ENCODE measurements at places on chromosomes 7 and 10.

GRCh38 chr7:19530261-19530660 lies 178.6 kb downstream of the POLR1F start:
- DNase-seq: no peak

DNA sequence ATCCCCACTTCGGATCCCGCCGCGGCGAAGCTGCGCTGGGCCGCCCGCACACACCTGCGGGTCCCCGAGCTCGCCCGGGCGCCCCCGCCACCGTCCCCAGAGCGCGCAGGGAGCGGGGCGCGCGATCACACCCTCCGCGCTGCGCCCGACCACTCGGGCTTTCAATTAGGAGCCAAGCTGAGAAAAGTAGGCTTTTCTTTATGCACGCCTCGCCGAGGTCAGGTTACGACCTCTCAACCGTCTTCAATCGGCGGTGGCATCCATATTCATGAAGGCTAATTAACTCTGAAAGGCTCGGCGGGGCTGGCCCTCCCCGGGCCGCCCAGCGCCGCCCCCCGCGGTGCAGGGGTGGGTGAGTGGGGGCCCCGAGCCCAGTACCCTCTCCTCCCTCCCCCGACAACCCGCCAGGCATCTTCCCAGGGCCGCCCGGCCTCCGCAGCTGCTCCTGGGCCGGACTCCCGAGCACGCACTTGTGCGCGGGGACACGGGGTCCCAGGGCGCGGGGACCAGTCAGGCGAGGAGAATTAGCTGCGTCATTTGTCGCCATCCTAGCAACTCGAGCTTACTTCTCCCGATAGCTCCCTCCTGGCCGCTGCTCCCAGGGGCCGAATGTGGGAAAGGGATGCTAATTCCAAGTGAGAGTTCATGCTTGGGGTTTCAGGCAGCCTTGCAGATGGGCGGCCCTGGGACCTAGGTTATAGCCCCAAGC lies 155.5 kb upstream of the LYZL2 start:
- DNase-seq: peak; percentile 24

- DNase-seq: no peak
Measured at GRCh38 chr10:15369256-15370211, 1.6 kb downstream of the FAM171A1 start.

- DNase-seq: no peak
Measured at GRCh38 chr10:76492026-76492425, 1060.6 kb downstream of the LRMDA start.

DNA sequence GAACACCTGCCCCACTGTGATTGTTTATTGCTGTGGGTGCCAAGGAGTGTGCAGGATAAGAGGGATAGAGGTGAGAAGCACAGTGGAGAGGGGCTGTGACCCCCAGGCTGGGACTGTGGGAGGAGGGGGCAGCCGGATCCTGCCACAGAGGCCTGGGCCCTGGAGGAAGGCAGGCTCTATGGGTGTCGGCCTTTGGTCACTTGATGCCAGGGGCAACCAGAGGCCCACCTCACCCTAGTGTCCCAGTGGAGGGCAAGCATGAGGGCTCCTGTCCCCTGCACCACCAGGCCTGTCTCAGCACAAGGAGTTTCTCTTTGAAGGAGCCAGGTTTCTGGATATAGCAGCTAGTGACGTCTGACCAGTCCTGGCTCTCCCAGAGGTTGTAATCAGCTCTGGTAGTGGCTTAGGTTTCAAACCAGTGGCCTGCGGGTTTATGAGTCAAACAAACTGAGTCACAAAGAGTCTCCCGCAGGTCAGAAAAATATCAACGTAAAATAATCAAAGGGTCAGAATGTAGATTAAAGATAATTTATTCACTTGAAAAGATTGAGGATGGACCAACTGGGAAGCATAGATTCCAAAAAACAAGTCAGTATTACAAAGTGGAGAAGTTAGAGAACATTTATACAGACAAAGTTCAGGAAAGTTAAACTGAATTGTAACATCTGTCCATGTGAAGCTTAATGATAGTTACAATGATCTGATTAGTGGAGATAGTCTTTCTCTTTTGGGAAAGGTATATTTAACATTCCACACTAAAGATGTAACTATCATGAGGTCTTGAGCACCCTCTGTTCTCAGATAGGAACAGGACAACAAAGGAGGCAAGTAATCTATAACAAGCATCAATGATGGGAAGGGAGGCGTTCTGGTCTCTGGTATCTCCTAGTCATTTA lies 37.2 kb upstream of the ZNF488 start:
- DNase-seq: no peak

- DNase-seq: no peak
Measured at GRCh38 chr7:141944811-141945210, 2.0 kb downstream of the CLEC5A start.

- DNase-seq: no peak
Measured at GRCh38 chr10:49162761-49163310, 25.4 kb downstream of the TMEM273 start.

Measured in activated CD4-positive, alpha-beta T cell treated with anti-CD3 and anti-CD28 coated beads for 48 hours (primary cell).